ENCODE measurements at places on chromosomes 2 and 18.

- no peak for DNase-seq
- no peaks in the 10 kb centered on the region for H3K36me3 ChIP-seq
- no peak overlapping the region for H3K4me3 ChIP-seq
- no peaks in the 10 kb centered on the region for H3K4me1 ChIP-seq
- H3K27me3 ChIP-seq, result no peaks in the 10 kb centered on the region
- H3K27ac ChIP-seq, result no peak overlapping the region
Measured at GRCh38 chr2:30588994-30589393, 141.9 kb downstream of the LCLAT1 start.

DNA sequence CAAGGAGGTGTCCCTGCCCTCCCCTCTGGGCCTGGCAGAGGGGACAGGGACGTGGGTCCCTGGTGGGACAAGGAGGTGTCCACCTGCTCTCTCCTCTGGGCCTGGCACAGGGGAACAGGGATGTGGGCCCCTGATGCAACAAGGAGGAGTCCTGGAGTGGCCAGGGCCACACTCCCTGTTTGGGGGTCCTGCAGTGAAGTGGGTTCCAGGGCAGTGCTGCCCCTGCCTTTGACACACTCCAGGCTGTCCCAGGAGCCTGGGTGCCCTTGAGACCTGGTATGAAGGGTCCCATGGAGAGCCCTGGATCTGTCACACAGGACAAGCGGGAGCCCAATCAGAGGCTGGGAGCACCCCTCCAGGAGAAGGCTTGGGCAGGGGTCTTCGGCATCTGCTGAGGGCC lies 75.8 kb upstream of the GPC1 start:
- no peak overlapping the region for H3K27ac ChIP-seq
- no peak overlapping the region for H3K4me3 ChIP-seq
- no peak for DNase-seq
- no peaks in the 10 kb centered on the region for H3K4me1 ChIP-seq
- no peaks in the 10 kb centered on the region for H3K27me3 ChIP-seq

DNA sequence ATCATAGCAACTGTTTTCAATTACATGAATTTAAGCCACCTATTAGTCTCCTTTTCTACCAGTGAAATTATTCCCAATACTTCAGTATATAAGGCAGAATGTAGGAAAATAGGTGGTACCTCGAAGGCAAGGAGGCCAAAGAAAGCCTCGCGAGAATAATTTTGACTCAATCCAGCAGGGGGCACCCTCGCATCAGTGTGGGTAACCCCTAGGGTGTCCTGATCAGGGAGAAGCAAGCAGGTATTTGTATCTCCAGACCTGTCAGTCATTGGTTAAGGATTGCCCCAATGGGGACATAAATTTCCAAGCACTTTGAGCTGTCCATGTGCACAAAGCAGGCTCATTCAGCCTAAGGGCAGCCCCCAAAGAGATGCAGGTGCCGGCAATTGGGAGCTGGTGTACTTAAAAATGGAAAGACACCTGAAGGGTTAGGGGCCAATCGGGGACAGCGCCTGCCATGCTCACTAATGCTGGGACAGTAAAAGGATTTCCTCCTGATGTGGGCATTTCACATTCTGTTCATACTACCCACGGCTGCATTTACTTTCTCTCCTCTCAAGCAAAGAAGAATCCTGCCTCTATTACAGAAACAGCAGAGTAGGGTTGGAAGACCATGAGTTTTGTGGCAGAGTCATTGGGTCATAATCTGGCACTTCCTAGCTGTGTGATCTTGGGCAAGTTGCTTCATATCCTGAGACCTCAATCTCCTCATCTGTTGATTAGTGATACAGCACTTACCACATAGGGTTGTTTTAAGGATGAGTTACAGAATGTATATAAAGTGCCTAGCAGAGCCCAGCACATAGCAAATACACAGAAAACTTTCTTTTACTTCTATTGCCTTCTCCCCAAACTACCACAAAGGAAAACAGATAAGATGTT lies 136.1 kb downstream of the ICOS start:
- H3K4me1 ChIP-seq, result no peaks in the 10 kb centered on the region
- no peaks in the 10 kb centered on the region for H3K27me3 ChIP-seq
- H3K27ac ChIP-seq, result no peak overlapping the region
- H3K36me3 ChIP-seq, result no peaks in the 10 kb centered on the region

GRCh38 chr2:96109361-96109680 lies 7.0 kb downstream of the ADRA2B start:
- no peak overlapping the region for H3K4me3 ChIP-seq
- H3K27me3 ChIP-seq, result no peaks in the 10 kb centered on the region
- no peak overlapping the region for H3K27ac ChIP-seq

DNA sequence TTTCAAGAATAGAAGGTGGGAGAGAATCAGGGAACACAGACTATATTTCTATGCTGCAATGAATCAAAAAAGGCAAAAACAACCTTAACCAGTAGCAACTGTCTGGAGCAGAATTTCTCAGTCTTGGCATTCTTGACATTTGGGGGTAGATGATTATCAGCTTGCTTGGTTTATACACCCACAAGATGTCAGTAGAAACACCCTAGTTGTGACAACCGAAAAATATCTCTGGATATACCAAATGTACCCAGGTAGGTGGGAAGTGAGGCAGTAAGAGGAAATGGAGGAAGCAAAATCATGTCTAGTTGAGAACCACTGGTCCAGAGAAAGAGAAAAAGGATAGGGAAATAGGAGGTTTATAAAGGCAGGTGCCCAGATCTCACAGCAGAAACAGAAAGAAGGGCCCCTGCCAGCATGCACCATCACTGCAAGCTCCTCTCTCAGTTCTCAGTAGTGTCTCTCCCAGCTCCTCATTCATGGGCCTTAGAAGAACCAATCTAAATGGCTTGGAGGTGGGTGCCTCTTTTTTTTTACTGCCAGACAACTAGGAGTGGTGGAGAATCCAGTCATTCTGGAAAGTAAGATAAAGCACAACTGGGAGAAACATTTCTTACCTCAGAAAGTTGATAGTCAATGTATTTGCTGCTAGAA lies 50.4 kb downstream of the MBD2 start:
- H3K4me3 ChIP-seq, result no peak overlapping the region
- no peaks in the 10 kb centered on the region for H3K27me3 ChIP-seq
- H3K4me1 ChIP-seq, result no peaks in the 10 kb centered on the region
- H3K27ac ChIP-seq, result no peak overlapping the region
- no peak for DNase-seq

GRCh38 chr2:224687156-224687555 lies 29.0 kb downstream of the CCDC195 start:
- H3K4me3 ChIP-seq, result no peak overlapping the region
- no peaks in the 10 kb centered on the region for H3K4me1 ChIP-seq
- DNase-seq, result no peak
- H3K36me3 ChIP-seq, result no peaks in the 10 kb centered on the region
- H3K27ac ChIP-seq, result no peak overlapping the region

DNA sequence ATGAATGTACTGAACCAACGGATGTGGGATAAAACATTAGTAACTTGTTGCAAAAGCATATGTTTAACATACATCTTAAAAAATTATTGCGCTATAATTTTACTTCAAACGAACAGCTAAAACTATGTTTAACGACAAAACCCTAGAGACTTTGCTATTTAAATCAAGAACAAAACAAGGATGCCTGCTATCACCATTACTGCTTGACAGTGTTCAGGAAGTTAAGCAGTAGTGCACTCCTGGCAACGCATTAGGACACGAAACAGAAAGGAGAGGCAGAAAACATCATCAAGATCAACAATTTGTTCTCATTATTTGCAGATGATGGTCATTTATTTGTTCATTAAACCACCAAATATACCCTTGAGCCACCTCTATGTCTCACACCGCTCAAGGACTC lies 151.9 kb downstream of the GALNT1 start:
- DNase-seq, result no peak
- H3K27ac ChIP-seq, result no peak overlapping the region
- H3K4me3 ChIP-seq, result no peak overlapping the region
- no peaks in the 10 kb centered on the region for H3K4me1 ChIP-seq
- H3K36me3 ChIP-seq, result no peaks in the 10 kb centered on the region

DNA sequence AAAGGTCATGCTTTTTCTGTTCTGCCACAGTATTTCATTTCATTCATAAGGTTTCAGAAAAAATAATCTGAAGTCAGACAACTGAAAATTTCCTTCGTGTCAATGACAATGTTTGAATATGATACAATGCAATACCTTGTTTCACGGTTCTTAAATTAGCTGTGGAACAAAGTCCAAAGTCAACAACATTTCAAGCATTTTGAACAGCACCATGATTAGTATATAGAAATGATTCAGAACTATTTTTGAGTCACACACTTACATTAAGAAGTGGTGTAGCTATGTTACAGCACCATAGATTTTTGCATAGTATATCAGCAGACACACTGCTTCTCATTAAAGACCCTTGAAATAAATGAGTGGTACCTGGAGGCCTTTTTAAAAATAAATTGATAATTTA lies 178.3 kb upstream of the DSEL start:
- H3K27me3 ChIP-seq, result no peaks in the 10 kb centered on the region
- no peak overlapping the region for H3K4me3 ChIP-seq
- no peaks in the 10 kb centered on the region for H3K36me3 ChIP-seq
- no peak overlapping the region for H3K27ac ChIP-seq

GRCh38 chr2:24993406-24994145 lies 21.8 kb upstream of the DNAJC27 start:
- no peaks in the 10 kb centered on the region for H3K36me3 ChIP-seq
- no peak overlapping the region for H3K27ac ChIP-seq
- DNase-seq, result no peak
- no peaks in the 10 kb centered on the region for H3K4me1 ChIP-seq
- H3K4me3 ChIP-seq, result no peak overlapping the region

DNA sequence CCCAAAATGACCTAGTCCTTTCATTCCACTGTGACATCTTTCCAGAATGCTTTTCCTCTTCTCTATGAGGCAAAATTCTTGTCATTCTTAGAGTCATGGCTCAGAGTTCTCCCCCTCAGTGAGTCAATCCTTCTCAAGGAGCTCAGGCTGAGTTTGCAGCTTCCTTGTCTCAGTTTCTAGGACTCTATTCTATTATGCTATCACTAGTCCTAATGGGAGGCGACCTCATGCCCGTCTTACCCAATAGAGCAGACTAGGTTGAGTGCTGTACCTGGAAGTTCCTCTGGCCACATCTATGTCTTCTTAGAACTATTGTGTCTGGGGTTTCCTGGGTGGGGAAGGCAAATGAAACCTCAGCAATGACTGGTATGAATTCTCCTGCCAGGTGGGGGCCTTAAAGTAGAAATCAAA lies 51.5 kb downstream of the HAUS1 start:
- H3K27ac ChIP-seq, result peak overlapping the region; percentile 84
- no peaks in the 10 kb centered on the region for H3K27me3 ChIP-seq
- peak; percentile 77 for DNase-seq
- H3K4me1 ChIP-seq, result peaks cover 83% of the 10 kb centered on the region

GRCh38 chr2:106143495-106144215 lies 50.4 kb downstream of the UXS1 start:
- peaks cover 76% of the 10 kb centered on the region for H3K4me1 ChIP-seq
- DNase-seq, result no peak
- H3K36me3 ChIP-seq, result peaks cover 35% of the 10 kb centered on the region
- H3K27me3 ChIP-seq, result no peaks in the 10 kb centered on the region
- H3K27ac ChIP-seq, result peak overlapping the region; percentile 53

- no peaks in the 10 kb centered on the region for H3K27me3 ChIP-seq
- no peak overlapping the region for H3K4me3 ChIP-seq
- no peaks in the 10 kb centered on the region for H3K4me1 ChIP-seq
- no peak for DNase-seq
- H3K36me3 ChIP-seq, result no peaks in the 10 kb centered on the region
- no peak overlapping the region for H3K27ac ChIP-seq
Measured at GRCh38 chr2:208820014-208820688, 413.6 kb downstream of the PTH2R start.
